ENCODE measurements at places on chromosomes 5 and 9. TPM values are rescaled to one million over a fixed set of nuclear protein-coding genes. Genes with fewer than 3 reads are reported as not detected.

DNA sequence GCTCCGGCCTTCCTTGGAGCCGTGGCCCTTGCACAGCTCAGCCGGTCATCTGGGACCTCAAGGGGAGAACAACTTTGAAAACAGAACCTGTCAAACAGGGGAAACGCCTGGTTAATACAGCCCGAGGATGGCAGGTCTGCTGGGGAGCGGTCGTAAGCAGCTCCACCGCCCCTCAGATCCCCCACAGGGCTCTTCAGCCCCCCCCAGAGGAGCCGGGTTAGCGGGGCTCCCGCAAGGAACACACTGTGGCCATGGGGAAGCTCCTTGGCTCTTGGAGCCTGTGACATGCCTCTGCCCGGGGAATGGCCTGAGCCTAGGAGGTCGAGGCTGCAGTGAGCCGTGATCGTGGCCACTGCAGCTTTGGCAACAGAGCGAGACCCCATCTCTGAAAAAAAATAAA lies 6.8 kb downstream of the TMEM250 start:
- DNase-seq, result no peak

- DNase-seq, result no peak
Measured at GRCh38 chr5:56070851-56071465, 76.2 kb upstream of the IL6ST start.

GRCh38 chr9:136091582-136092352 lies 3.3 kb downstream of the NACC2 start:
- DNase-seq, result no peak

DNA sequence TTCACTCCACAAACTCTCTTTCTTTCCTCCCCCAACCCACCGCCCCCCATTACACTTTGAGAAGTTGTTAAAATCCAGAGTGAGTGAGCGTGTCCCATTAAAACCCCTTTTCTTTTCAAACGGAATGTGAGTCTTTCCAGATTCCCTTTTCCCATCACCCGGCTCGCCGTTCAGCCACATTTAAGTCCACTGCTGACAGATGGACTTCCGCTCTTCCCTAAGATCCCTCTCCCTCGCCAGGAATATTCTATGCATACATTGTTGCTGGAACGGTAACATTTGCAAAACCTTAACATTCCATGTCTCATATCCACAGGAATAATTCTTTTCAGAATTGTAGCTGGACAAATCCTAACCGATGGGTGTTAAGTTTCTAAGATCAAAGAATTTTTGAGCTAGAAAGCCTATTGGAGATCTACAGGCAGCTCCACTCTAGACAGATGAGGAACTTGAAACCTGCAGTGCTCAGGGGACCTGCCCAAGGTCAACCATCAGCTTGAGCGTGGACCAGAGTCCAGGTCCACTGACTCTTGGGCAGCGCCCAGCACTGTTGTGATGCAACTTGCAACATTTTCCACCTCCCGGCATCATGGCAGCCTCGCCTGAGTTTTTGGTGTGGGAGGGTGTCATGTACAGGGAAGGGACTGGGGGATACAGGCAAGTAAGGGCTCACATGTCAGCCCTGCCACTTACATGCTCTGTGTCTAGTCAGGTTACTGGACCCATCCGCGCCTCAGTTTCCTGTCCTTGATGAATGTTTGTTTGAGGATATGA lies 500.1 kb downstream of the CCDC171 start:
- no peak for DNase-seq

The DIMT1 gene
- 8.8 TPM for total RNA-seq
